ENCODE measurements at places on chromosomes 3 and 15. TPM values are rescaled to one million over a fixed set of nuclear protein-coding genes. Genes with fewer than 3 reads are reported as not detected.

STAC gene
- total RNA-seq: not detected

SELENOS gene
- total RNA-seq: 27.2 TPM

OSBPL10 gene
- 0.22 TPM for total RNA-seq

TIGIT gene
- total RNA-seq: 35.5 TPM

KCNMB3 gene
- 1.9 TPM for total RNA-seq

SSUH2 gene
- total RNA-seq: not detected

TMC3 gene
- not detected for total RNA-seq

TERC gene
- total RNA-seq: 7.3 TPM

AGBL1 gene
- total RNA-seq: not detected

ETFA gene
- 87.6 TPM for total RNA-seq

GOLGA6L7 gene
- total RNA-seq: not detected

CHRNA7 gene
- 0.43 TPM for total RNA-seq

All from activated naive CD8-positive, alpha-beta T cell treated with anti-CD3 and anti-CD28 coated beads, Interleukin-2, amount 10 ng/mL, durations not matched to agents 7 days and 5 days (primary cell).